HT-29 (cell line): ENCODE measurements at places on chromosomes 2 and 18. TPM values are rescaled to one million over a fixed set of nuclear protein-coding genes. Genes with fewer than 3 reads are reported as not detected.

DNA sequence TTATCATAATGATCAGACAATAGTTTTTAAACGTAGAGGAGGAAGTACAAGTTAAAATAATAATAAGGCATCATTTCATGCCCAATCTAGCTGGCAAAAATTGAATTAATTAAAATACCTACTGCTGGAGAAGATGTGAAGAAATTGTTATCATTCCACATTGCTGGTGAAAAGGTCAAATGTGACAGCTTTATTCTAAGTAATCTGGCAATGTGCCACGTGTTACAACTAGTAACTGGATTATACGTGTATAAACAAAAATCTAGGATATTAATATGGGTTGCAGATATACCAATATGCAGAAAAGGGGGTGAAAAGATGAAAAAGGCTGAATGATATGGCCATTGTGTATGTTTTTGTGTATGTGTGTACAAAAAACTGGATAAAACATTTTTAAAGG lies 32.4 kb downstream of the SMAD2 start:
- DNase-seq: no peak

GRCh38 chr2:85751627-85752026 lies 2.2 kb upstream of the ATOH8 start:
- no peak for DNase-seq

The NETO1 gene
- not detected in 2 replicates for total RNA-seq

The MLPH gene
- total RNA-seq: 66.1 and 67.8 TPM in 2 replicates
